ENCODE measurements at places on chromosomes 1 and 21. TPM values are rescaled to one million over a fixed set of nuclear protein-coding genes. Genes with fewer than 3 reads are reported as not detected.

OR2L8 gene
- 0.30 TPM for total RNA-seq

GBP5 gene
- total RNA-seq: 241 TPM

PTGS2 gene
- 1.3 TPM for total RNA-seq

PLA2G2A gene
- not detected for total RNA-seq

ARMH1 gene
- total RNA-seq: 93.6 TPM

CIART gene
- 1.3 TPM for total RNA-seq

CTSK gene
- 4.5 TPM for total RNA-seq

KRTAP27-1 gene
- total RNA-seq: not detected

AKR1A1 gene
- total RNA-seq: 167 TPM

NID1 gene
- total RNA-seq: 0.07 TPM
